ENCODE measurements at places on chromosomes 16 and 17.

- no peak for DNase-seq
Observed at GRCh38 chr16:6804461-6804860, 528.2 kb upstream of the RBFOX1 start.

DNA sequence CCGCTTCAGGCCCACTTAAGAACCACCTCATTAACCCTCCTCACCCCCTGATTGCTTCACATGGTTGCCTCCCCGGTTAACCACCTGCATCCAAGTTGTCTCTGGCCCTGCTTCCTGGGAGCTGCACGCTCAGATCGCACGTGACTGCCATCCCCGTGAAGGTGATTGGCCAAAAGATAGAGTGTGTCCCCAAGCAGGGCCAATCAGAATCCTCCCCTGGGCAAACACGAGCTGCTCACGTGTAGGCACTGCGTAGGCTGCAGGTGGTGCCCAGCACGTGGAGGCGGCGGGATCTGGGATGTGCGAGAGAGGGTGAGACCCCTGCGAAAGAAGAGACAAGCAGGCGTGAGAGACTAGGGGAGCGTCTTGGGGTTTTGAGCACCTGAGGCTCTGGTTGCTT lies 111.8 kb upstream of the CRHR1 start:
- no peak for DNase-seq

- no peak for DNase-seq
Observed at GRCh38 chr17:49018748-49019147, 21.6 kb downstream of the IGF2BP1 start.

DNA sequence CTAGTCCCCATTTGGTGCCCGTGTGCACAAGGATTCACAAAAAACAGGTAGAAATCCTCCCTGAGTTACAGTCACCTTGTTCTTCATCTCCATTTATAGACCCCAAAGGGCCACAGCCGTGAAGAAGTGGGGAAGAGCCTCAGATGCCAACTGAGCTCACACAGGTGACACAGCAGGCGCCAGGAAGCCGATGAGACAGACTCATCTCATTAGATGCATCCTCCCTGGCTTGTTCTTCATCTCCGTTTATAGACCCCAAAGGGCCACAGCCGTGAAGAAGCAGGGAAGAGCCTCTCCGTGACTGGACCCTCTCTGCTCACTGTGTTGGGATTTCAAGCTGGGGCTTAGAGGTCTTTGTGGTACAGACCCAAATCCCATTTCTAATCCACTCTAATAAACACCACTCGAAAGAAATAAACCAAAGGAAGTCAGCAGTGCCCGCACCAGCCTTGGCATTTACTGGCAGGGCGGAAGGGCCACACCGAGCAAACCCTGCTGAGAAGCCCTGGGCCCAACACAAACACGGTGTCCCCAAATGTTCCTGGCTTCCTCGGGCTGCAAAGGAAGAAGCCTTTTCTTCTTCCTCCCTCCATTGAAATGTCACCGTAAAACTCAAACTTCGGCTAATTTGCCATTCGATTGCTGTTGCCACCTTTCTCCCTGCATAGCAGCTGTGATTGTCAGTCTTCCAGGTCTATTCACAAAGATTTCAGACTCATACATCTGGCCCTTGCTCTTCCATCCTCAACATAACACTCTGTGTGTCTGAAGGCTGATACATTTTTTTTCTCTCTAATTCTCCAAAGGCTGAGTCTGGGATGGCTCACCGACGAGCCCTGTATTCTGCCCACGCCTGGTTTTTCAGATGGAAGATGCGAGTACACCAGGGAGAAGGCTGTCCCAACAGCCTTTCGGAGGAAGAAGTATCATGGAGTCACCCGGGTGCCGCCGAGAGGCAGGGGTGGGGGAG lies 44.9 kb upstream of the DOC2B start:
- DNase-seq, result no peak

DNA sequence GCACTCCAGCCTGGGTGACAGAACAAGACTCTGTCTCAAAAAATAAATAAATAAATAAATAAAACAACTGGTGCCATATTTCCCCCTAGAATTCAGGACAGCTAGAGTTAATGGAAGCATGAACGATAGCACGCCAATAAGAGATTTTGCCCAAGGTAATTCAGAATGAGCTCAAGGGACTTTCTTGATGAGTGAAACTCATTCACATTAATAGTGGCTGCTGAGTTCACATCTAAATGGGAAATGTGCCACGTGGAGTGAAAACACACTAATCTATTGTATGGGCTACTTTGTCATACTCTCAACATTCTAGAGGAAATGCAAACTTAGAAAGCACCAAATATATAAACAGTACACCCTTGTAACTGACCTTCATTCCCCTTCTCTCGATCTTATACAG lies 47.4 kb upstream of the PSMD7 start:
- DNase-seq, result no peak

- DNase-seq, result peak; percentile 86
Observed at GRCh38 chr16:67393111-67393787, at the start of gene TPPP3. Gene TPPP3 (minus strand): TSS chr16:67393498. CDS start chr16:67391111, 2,387 bp downstream.

DNA sequence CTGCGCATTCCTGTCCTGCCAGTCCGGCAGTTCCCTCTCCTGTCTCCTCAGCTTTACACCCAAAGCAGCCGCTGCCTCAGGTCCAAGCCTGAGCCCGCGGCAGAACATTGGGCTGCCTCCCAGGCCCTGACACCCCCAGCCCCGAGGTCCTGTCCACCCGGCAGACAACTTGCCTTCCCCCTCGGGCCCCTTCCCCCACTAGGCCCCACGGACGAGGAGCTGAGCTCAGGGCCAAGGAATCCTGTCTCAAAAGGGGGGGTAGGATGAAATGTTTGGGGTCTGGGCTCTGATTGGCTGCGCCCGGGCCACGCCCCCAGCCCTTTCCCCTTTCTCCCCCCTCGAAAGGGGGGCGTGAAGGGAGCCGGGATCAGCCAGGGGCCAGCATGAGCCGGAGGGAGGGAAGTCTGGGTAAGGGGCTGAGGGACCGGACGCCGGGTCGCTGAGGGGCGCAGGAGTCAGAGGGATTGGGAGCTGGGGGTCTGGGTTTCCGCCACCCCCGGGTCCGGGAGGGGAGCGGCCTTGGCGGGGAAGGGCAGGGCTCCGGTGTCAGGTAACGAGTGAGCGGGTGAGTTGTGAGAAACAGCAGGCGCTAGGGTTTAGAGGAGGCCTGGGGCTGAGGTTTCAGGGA lies at the start of gene CTF1:
TSS of gene CTF1 (plus strand) at position 354 of the 628 bp plus-strand sequence. CDS start at position 384, 30 bp downstream.
- DNase-seq, result peak; percentile 18

All from hippocampal formation (tissue), 2 donors.